ENCODE measurements at places on chromosomes 12 and 14.
A peak's percentile ranks its signal among the peaks of the same experiment; 100 is the strongest.

DNA sequence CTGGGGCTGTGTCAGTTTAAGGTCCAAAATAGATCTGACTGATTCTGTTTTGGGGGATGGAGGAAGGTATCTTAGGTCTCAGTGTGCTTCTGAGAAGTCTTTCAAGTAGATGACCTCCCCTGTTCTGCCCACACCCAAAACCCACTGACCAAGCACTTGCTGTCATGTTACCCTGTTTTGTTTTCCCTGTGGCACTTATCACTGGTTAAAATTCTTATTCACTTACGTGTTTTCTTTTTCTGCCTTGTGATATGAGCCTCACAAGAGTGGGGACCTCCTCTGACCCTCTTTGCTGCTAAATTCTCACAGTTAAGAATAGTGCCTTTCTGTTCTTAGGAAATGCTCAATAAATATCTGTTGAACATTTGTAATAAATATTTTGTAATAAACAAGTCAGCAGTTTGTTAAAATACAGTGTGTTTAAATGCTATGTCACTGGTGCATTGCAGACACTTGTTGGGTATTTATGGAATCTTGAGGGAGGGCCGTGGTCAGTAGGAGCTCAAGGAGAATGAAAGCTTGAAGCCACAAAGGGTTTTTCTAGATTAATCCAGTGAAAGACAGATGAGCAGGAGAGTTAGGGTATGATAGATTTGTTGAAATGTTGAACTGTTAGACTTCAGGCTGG, 20.9 kb downstream of the PLEKHA5 start:
- no peak for DNase-seq

DNA sequence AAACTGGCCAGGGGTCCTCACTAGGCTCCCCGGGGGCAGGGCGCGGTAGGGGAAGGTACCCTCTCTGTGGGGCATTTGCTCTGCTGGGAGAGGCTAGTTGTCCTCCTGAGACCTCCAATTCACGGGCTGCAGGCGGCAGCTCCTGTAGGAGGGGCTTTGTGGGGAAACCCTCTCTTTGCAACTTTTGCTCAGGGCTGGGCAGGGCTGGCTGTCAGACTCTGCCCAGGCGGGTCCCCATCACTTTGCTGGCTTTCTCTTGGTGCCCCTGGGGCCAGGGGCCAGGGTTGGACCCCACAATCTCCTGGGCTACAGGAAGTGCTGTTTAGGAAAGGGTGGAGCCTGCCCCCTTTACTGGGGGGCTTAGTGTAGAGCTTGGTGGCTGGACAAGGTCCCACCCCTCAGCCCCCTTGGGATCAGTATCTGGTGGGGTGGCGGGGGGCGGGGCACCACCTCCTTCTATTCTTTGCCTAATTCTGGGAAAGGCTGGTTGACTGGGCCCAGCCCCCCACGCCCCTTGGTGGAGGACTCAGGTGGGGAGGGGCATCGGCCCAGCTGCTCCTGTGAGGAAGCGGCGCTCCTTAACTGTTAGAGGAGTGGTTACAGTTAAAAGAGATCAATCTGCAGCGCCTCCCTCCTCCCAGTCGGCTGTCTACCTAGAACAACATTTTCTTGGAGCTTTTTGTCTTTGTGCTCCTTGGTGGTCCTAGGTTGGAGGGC, 918.7 kb downstream of the AACS start:
- DNase-seq = peak; percentile 67

DNA sequence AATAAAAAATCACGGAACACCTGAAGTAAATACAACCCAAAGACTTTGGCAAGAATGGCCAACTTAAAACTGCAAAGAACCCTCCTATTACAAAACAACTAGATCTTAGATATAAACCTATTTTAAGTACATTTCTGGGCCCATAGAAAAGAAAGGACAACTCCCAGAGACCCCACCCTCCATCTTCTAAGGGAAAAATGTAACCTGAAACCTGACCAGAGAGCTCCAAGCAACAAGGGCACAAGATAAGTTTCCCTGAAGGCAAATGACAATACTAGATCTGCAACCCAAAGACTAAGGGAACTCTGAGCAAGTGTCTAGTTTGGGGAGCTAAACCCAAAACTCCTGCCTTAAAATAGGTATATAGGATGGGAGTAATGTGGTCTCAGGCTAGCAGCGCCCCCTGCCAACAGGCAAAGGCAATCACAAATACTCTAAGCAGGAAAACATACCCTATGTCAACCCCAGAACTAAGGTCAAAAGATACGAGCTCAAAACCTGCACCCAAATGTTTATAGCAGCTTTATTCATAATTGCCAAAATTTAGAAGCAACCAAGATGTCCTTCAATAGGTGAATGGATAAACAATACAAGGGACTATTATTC, 218.9 kb downstream of the ITPR2 start:
- DNase-seq = no peak

DNA sequence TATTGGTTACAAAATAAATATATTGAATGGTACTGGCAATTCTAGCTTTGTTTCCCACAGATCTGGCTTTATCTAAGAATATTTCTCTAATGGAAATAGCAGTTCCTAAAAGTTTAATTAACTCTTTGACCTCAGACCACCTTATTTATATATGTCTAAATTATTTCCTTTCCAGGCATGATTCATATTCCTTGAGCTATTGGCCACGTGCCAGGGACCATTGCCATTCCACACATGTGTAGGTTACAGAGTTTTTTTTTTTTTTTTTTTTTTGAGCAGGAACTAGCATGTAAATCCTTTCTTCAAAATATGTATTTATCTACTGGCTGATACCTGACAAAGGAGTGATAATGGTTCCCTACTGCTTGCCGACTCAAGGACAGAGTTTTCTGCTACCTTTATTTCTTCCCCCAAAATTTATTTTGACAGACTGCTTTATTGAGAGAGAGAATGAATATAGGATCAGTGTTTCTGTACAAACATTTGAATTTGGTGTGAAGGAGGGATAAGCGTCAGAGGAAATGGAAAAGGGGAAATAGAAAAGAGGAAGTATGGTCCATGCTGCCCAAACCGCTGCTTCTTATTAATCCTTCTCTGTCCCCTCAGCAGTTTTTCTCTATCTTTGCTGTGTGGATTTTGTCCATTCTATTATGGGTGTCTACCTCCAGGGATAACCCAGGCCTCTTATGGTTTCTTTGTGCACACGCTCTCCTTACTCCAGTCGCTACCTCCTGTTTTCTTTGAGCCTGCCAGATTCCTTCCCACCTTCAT, 36.4 kb downstream of the PDE3A start:
- peak; percentile 30 for DNase-seq

- DNase-seq = no peak
Observed at GRCh38 chr14:105053996-105054395, 11.2 kb downstream of the GPR132 start.

GRCh38 chr14:64089920-64090319, 204.3 kb downstream of the ESR2 start:
- DNase-seq = no peak

DNA sequence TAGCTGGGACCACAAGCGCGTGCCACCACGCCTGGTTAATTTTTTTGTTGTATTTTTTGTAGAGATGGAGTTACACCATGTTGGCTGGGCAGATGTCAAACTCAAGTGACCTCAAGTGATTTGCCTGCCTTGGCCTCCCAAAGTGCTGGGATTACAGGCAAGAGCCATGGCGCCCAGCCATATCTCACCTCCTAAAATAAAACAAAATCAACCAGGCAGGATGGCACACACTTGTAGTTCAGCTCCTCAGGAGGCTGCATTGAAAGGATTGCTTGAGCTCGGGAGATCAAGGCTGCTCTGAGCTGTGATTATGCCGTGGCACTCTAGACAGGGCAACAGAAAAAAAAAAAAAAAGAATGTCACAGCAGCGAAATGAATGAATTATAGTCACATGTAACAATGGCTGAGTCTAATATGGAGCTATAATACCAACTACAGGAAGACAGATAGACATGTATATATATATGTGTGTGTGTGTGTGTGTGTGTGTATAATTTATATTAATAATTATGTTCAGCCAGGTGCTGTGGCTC, 19.3 kb upstream of the TMEM120B start:
- DNase-seq = no peak

Measured in RWPE2 (cell line).